Esophagus squamous epithelium (tissue), 5 donors: ENCODE measurements at places on chromosomes 5 and 9.

DNA sequence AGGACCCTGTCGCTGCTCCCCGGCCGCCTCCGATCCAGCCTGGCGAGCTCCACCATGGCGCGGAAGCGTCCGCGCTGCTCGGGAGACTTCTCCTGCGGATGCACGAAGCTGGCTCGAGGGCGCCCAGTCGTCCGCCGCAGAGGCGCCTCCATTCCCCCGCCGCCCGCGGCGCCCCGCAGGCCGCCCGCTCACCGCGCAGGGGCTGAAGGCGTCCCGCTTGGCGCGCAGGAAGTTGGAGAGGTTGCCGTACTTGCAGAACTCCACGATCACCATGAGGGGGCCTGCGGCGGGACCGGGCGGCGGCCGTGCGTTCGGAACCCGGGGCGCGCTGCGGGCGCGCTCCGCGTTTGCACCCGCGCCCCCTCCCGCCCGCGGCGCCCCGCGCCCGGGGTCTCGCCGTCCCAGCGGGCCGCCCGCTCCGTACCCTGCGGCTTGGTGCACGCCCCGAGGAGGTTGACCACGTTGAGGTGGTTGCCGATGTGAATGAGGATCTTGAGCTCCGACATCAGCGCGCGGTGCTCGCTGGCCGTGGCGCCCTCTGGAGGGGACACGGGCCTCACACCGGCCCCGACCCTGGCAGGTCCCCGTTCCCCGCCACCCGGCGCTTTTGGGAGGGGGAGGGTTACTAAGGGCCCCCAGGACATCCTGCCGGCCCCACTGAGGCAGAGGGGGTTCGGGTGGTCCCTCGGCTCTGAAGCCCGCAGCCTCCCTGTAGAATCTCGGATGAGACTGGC, 27.7 kb upstream of the SCGB3A1 start:
- no peak for DNase-seq

DNA sequence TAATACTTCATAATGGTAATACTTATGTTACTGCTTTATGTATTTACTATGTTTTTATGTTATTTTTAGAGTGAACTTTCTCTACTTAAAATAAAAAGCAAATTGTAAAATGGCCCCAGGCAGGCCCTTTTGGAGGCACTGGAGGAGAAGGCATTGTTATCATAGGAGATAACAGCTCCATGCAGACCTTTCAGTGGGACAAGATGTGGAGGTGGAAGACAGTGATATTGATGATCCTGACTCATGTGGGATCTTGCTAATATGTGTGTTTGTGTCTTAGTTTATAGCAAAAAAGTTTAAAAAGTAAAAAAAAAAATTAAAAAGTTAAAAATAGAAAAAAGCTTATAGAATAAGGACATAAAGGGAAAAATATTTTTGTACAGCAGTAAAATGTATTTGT, 74.5 kb downstream of the IQGAP2 start:
- DNase-seq, result no peak

DNA sequence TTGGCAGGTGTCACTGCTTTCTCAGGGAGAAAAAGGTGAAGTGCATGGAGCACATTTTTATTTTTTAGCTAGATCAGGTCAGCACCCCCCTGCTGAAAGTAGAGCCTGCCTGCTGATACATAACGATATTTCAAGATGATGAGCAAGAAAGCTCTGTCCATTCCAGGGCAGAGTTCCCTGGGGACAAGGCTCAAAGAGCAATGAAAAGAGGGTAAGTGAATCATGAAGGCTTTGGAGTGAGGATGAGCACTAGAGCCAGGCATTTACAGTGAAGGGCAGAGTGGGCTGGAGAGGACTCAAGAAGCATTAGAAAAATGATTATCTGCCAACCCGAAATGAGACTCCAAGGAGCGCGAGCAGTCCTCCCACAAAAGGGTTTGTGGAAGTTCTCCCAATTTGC, 345.7 kb downstream of the TLE4 start:
- DNase-seq, result no peak

GRCh38 chr5:145226726-145227125, 608.4 kb downstream of the PRELID2 start:
- DNase-seq, result no peak

- DNase-seq, result no peak
Observed at GRCh38 chr9:108549184-108549583, 306.6 kb downstream of the ACTL7B start.

DNA sequence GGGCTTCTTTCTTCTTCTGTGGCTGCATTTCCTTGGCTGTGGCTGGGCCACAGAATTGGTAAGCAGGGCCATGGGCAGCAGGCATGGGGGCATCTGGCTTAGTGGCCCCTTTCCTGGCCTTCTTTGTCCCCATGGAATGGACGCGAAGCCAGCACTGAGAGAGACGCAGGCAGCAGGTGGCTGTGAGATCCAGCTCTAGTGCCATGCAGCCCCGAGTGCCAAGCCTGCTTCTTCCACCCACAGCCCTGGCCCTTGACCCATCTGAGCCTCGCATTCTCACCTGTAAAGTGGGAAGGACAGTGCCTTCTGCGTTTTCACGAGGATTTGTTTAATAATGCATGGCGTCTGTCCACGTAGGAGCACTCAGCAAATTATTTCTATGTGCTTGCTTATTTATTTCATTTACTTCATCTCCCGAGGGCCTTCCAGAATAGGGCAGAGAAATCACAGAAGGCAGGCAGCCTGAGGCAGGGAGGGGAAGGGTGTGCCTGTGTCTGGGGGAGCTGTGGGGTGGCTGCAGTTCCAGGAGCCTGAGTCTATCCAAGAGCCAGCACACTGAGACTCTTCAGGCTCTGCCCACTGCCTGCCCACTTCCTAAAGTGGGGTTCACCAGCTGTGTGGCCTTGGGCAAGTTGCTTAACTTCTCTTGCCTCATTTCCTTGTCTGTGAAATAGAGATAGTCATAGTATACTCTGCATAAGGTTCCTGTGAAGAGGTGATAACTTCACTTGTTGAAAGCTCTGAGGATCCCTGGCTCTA, 55.2 kb downstream of the NTNG2 start:
- no peak for DNase-seq

DNA sequence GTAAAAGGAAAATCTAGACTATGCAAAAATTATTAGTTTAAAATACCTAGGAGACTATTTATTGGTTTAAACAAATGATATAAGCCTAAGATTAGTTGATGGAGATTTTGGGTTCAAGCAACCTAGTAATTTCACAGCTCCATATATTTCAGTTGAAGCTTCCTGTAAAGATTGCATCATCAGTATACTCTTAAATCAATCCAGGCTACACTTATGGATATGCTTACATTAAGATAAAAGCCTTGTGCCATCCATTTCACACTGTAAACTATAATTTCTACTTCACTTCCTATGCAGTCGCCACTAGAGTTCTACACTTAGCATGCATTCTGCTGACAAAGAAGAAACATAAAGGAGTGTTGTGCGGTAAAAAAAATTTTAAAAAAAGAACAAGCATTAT, 7.3 kb upstream of the LIX1 start:
- no peak for DNase-seq

- no peak for DNase-seq
Observed at GRCh38 chr9:36969216-36969771, 64.8 kb downstream of the PAX5 start.

DNA sequence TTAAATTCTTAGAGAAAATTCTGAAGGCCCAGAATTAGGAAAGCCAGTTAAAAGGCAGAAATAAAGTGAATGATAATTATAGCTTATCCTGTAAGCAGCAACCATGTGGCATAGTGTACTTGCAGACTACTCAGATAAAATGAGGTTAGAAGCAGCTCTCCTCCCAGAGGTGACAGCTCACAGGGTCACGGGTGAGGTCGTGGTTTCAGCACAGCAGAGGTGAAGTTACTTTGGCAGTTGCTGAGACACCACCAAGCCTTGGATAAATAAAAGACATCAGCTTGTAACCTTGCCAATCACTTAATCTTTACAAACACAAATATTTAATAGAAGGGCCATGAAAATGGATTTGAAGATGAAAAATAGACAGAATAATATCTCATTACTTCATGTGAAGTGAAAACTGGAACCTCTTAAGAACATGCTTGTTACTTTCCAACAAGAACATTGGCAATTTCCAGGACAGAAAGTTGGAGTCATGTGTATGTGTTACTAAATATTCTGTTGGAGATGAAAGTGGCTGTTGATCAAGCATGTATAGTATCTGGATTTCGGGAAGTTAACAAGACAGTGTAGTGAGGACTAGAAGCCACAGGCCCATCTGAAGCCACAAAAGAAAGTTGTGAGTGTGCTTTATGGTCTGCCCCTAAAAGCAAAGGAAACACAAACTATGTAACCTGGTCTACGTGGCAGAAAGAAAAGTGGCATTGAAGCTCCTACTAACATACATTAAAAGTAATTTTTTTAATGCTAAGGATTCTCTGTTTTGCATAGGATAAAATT, 134.4 kb downstream of the ERCC6L2 start:
- DNase-seq, result no peak

DNA sequence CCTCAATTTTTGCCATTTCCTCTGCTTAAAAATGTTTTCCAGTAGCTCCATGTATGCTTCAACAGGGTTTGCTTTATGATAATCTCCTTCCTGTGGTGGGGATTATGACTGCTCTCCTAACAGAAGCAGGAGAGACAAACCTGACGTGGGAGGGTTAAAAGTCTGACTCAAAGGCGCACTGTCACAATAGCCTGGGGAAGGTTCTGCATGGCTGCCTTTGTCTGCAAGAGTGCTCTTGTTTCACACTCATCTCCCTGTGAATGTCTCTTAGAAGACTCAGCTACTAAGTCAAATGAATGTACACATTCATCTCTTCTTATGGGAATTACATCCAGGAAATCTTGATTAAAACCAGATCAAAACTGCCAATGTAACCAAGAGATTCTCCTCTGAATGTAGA, 90.9 kb upstream of the MTAP start:
- DNase-seq, result no peak

DNA sequence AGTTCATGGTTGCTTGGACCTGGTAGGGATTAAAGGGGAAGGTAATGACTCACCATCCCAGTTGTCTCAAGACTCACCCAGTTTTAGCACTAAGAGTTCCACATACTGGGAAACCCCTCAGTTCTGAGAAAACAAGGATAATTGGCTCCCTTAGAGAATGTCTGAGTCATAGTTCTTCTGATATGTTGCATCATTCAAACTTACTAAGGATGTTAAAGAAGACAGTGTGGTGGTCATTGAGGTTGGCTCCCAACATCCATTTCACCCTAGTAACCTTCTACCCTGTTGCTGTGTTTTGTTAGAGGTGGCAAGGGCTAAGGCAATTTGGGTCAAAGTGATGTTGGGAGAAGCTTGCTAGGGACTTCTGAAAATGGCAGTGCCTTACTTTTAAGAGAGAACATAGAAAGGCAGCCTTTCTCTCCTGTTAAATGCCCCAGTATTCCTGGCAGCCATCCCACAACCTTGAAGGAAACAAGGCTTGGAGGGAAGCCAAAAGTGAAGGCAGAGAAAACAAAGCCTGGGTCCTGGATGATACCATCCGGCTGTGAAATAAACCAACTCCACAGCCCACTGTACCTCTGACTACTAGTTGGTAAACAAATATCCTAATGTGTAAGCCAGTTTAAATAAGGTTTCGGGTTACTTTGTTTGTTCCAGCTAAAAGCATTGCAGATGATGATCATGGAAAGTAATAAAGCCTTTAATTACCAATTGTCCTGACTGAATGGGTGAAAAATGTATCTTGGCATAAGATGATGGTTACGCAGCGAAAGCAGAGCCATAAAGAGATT, 80.4 kb upstream of the ADAMTSL1 start:
- DNase-seq, result no peak

- DNase-seq, result no peak
Observed at GRCh38 chr5:173556142-173557028, 60.1 kb downstream of the BOD1 start.

DNA sequence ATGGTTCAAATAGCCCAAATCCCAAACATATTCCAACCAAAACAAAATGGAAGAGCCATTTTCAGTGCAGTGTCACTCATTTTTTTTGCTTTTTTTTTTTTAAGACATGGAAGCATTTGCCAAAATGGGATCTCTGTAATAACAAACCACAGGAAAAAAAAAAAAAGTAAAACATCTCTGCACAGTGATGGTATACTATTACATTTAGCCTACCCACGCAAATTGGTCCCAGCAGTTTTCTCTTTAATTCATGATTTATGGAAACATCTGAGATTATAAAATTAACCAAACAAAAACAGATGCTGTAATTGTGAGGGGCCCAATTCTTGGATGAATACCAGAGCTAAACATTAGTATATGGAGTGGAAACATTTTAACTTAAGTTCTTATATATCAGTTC, 566.6 kb downstream of the ZNF608 start:
- no peak for DNase-seq

DNA sequence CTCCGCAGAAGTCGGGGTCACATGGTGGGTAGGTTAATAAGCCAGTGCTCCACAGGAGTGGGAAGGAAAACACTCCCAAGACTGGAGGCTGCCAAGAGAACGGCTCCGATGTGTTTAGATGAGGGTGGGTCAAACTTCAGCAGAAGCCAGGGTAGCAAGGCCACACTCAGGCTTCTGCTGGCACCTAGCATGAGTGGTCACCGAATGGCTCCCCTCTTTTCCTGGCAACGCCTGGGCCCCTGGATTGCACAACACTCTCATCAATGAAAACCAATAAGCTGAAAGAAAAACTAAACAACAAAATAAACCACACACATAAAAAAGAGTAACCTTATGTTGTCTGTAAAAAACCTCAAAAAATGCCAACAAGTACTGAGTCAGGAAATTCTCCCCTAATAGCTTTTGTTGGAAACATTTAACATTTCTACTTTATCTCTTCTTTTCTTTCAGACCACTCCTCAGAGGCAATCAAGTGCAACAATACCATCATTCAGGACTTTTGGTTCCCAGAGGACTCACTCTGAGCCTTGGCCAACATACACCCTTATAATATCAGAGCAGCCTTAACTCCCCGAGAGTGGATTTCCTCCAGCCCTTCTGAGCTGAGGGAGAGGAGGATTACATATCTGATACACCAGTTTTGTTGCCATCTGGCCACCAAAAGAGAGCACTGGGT, 279.9 kb downstream of the ENC1 start:
- DNase-seq, result no peak

- DNase-seq, result no peak
Observed at GRCh38 chr5:90055831-90056328, 353.7 kb downstream of the CETN3 start.

DNA sequence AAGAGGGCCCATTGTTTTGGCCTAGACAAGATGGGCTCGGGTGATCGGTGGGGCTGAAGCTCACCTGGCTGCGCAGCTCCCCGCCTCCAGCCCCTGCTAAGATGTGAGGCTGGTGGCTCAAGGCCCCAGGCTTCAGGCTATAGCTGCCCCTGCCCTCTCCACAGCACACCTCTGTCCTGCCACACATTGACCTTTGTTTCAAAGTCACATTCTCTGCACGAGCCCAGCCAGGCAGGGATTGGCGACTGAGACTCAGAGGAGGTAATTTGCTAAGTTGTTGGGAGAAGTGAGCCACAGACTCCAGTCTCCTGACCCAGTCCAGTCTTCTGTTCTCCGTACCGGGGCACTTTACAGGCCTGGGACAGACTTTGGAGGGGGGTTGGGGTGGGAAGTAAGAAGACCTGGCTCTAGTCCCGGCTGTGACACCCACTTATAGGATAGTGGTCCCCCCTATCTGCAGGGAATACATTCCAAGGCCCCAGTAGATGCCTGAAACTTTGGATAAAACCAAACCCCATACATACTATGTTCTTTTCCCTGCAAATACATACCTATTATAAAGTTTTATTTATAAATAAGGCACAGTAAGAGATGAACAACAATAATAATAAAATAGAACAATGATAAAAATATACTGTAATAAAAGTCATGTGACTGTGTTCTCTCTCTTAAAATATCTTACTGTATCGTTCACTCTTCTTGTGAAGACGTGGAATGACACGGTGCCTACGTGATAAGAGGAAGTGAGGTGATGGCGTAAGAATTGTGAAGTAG, 13.3 kb downstream of the PDGFRB start:
- no peak for DNase-seq

GRCh38 chr5:61026004-61026403, 81.0 kb downstream of the NDUFAF2 start:
- no peak for DNase-seq

- no peak for DNase-seq
Observed at GRCh38 chr9:107079589-107079988, 203.5 kb upstream of the RAD23B start.
